ENCODE measurements at places on chromosomes 12 and 14. TPM values are rescaled to one million over a fixed set of nuclear protein-coding genes. Genes with fewer than 3 reads are reported as not detected.

DNA sequence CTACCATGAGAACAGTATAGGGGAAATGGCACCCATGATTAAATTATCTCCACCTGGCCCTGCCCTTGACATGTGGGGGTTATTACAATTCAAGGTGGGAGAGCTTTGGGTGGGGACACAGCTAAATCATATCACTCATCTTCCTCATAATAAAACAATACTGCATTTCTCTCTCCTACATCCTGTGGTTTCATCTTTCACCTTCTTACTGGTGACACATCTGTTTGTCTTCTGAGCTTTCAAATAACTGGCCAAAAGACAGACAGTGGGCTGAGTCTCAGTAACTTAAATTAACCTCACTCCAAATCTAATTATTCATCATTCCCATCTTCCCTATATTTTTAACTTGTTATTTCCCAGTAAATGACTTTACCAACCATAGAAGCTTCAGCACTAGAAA lies 729.7 kb upstream of the USP15 start:
- H3K4me3 ChIP-seq, result no peak overlapping the region
- no peaks in the 10 kb centered on the region for H3K4me1 ChIP-seq

- no peaks in the 10 kb centered on the region for H3K36me3 ChIP-seq
- H3K27me3 ChIP-seq, result no peaks in the 10 kb centered on the region
- H3K4me3 ChIP-seq, result no peak overlapping the region
- no peak for DNase-seq
- H3K27ac ChIP-seq, result no peak overlapping the region
These were observed 1076.5 kb upstream of the FLRT2 start for GRCh38 chr14:84453307-84453950.

- no peak overlapping the region for H3K4me3 ChIP-seq
- H3K27ac ChIP-seq, result no peak overlapping the region
- H3K27me3 ChIP-seq, result peaks cover 8% of the 10 kb centered on the region
- no peaks in the 10 kb centered on the region for H3K4me1 ChIP-seq
- no peaks in the 10 kb centered on the region for H3K36me3 ChIP-seq
- DNase-seq, result no peak
These were observed 207.9 kb upstream of the TMEM260 start for GRCh38 chr14:56371737-56372136.

- no peak overlapping the region for H3K4me3 ChIP-seq
- peaks cover 48% of the 10 kb centered on the region for H3K27me3 ChIP-seq
- H3K36me3 ChIP-seq, result no peaks in the 10 kb centered on the region
- no peak overlapping the region for H3K27ac ChIP-seq
These were observed 44.2 kb upstream of the DCD start for GRCh38 chr12:54692353-54692752.

Gene TROAP
- 80.4 TPM for total RNA-seq
